Panc1 (cell line): ENCODE measurements at places on chromosomes 16 and 17. TPM values are rescaled to one million over a fixed set of nuclear protein-coding genes. Genes with fewer than 3 reads are reported as not detected.

DNA sequence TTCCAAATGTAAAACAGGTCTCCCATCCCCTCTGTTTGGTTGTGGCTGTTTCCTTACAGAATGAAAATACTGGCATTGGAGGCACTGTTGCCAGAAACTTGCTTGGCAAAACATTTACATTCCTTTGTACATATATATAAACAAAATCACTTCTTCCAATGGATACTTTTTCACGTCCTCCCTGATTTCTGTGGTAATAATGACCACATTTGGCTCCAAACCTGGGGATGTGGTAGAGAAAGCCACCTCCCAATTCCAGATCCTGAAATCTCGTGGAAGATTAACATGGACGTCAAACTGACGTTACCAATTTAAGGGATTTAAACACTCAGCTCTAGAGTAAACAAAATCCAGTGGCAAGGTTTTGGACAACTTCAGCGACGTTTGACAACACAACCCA, 370.8 kb upstream of the ZFHX3 start:
- H3K36me3 ChIP-seq, result no peaks in the 10 kb centered on the region
- H3K27me3 ChIP-seq, result no peaks in the 10 kb centered on the region; the same call in 1 of the 2 replicates
- DNase-seq, result no peak

Gene G6PC1
- 0.08 TPM for total RNA-seq

- peaks cover 5% of the 10 kb centered on the region; the same call in 1 of the 2 replicates for H3K4me1 ChIP-seq
- H3K27me3 ChIP-seq, result no peaks in the 10 kb centered on the region
- no peak for DNase-seq
These were observed at the start of gene MYO15B for GRCh38 chr17:75587675-75588595. TSS of gene MYO15B (plus strand) at chr17:75587800. CDS start at chr17:75588058, 258 bp downstream.

DNA sequence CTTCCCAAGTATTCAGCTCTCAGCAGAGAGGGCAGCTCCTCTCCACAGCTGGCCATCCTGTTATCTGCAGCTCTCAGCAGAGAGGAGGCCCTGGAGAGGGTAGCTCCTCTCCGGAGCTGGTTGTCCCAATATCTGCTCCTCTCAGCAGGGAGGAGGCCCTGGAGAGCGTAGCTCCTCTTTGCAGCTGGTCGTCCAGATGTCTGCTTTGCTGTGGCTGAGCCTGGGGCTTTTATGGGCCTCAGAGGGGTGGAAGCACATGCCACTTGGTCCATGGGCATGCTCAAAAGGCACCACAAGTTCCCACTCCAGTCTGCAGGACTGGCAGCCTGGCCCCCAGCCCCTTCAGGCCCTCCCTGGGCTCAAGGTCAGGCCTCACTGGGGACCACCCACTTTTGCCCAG, 314.3 kb downstream of the KCNJ2 start:
- no peak overlapping the region for H3K4me3 ChIP-seq
- no peaks in the 10 kb centered on the region for H3K4me1 ChIP-seq
- no peaks in the 10 kb centered on the region for H3K27me3 ChIP-seq

GRCh38 chr17:78993241-78993956, 13.7 kb upstream of the LGALS3BP start:
- peaks cover 12% of the 10 kb centered on the region for H3K36me3 ChIP-seq
- no peak for DNase-seq
- no peak overlapping the region for H3K4me3 ChIP-seq
- no peaks in the 10 kb centered on the region for H3K4me1 ChIP-seq
- no peaks in the 10 kb centered on the region for H3K27me3 ChIP-seq
- no peak overlapping the region for H3K27ac ChIP-seq

DNA sequence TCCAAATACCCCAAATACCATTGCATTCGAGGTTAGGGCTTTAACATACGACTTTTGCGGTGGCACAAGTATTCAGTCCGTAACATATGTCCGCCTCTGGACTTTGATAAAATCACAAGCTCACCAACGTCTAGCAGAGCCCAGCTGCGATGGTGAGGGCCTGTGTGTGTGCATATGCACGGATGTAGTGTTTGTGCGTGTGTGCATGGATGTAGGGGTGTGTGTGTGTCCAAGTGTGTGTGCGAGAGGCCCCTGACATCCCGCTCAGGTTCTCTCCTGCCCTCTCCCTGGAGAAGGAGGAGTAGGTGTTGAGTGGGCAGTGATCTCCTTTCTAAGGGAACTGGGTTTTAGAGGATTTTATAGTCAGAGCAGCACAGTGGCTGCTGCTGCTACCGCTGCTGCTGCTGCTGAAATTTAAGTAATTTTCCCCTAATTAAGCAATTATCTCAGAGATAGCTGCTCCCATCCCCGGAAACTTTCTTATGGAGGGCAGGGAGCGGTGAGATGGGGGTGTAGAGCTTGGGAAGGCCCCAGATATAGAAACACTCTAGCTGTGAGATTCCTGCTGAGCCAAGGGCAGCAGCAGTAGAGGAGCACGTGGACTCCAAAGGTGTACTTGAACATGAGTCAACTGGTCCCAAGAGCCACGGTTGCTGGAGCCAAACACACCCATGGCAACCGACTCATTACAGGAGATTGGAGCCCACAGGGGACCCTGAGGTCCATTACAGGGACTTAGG, 121.7 kb upstream of the SDK2 start:
- H3K27ac ChIP-seq, result no peak overlapping the region
- H3K27me3 ChIP-seq, result peaks cover 22% of the 10 kb centered on the region
- H3K4me3 ChIP-seq, result no peak overlapping the region
- no peaks in the 10 kb centered on the region for H3K36me3 ChIP-seq

DNA sequence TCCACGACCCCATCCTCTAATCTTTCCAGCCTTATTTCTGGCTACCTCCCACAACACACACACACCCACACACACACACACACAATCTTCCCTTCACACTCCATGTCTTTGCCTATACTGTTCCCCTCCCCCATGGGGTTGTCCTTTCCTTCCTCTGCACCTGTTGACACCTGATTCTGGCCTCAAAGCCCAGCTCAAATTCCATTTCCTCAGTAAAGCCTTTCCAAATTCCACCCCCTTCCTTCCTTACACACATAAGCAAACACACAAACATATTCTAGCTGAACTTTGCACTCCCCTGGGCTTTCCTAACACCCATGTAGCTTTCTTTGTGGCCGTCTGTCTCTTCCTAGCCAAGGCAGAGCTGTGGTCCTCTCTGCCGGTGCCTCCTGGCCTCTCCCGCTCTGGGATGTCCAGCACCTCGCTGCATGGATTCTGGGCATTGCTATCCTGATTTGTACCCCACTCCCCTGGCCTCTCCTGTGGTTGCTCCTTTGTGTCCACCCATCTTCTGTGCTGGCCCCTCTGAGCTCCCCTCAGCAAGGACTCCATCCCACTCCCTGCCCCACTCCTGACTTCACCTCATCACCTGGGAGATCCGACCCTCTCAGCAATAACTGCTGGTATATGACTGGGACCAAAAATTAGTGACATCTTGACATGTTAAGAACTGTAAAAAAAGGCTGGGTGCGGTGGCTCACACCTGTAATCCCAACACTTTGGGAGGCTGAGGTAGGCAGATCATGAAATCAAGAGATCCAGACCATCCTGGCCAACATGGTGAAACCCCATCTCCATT, 8.4 kb upstream of the SRCIN1 start:
- H3K27me3 ChIP-seq, result no peaks in the 10 kb centered on the region
- H3K4me1 ChIP-seq, result no peaks in the 10 kb centered on the region
- no peak overlapping the region for H3K4me3 ChIP-seq
- no peaks in the 10 kb centered on the region for H3K36me3 ChIP-seq

Gene P2RX1
- not detected for total RNA-seq

DNA sequence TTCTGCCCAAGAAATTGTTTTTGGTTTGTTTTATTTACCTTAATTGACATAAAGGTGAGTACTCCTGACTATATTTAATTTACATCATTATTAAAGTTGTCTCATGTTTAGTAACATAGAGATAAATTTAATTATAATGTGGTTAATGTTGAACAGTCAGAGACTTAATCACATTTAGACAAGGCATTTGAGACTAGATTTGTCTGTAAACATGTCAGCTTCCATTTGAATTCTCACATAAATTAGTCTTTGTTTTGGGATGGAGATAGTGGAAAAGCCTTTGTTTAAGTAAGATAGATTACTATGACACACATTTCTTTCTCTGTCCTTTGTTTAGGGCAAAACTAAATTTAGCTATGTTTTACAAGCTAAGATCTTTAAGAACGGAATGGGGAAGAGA, 18.5 kb upstream of the BCAS3 start:
- H3K4me1 ChIP-seq, result no peaks in the 10 kb centered on the region
- no peak overlapping the region for H3K4me3 ChIP-seq
- H3K27me3 ChIP-seq, result no peaks in the 10 kb centered on the region
- H3K36me3 ChIP-seq, result no peaks in the 10 kb centered on the region
- DNase-seq, result no peak

DNA sequence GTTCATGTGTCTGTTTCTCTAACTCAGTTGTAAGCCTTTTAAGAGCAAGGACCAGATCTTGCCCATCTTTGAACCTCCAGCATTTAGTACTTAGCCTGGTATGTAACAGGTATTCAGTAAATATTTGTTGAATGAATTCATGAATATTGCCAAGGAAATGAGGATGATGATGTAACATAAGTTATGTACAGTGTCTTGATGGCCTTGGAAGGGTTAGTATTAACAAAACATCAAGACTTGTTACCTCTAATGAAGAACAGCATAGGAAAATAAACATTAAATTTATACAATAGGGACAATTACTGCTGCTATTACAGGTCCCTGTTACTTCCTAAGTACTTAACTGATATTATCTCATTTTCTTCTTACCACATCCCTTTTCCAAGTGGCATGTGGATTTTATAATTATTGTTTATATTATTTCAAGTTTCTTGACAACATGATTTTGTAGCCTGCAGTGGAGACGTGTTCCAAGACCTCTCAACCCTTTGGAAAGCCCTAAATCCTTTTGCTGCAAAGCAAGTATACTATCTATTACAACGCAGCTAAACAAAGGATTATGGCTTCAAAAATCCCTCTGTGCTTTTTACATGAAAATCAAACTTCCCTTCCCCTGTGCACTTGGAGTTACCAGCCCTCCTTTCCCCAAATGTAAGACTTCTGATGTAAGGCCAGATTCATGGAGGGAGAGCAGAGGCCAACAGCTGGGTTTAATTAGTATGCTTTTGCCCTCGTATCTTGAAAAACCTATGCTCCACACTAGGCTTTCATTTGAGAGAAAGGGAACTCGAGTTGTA, 77.4 kb upstream of the SMIM36 start:
- no peak overlapping the region for H3K27ac ChIP-seq
- no peak for DNase-seq
- no peaks in the 10 kb centered on the region for H3K36me3 ChIP-seq
